T-helper 17 cell (primary cell): ENCODE measurements at places on chromosomes 5 and 9. TPM values are rescaled to one million over a fixed set of nuclear protein-coding genes. Genes with fewer than 3 reads are reported as not detected.

Gene PCDHB12
- total RNA-seq, result not detected

Gene MLANA
- total RNA-seq, result not detected

Gene OR1Q1
- 0.96 TPM for total RNA-seq

Gene ALDOB
- total RNA-seq, result not detected

Gene ANKRD34B
- not detected for total RNA-seq

Gene IFNK
- not detected for total RNA-seq

Gene CCL19
- total RNA-seq, result not detected

Gene RFESD
- total RNA-seq, result 2.9 TPM

Gene NR6A1
- 0.08 TPM for total RNA-seq

Gene PFN3
- total RNA-seq, result not detected

Gene PKD2L2
- not detected for total RNA-seq
